Left lung (tissue), 14 donors: ENCODE measurements at places on chromosomes 4 and X. TPM values are rescaled to one million over a fixed set of nuclear protein-coding genes. Genes with fewer than 3 reads are reported as not detected.

DNA sequence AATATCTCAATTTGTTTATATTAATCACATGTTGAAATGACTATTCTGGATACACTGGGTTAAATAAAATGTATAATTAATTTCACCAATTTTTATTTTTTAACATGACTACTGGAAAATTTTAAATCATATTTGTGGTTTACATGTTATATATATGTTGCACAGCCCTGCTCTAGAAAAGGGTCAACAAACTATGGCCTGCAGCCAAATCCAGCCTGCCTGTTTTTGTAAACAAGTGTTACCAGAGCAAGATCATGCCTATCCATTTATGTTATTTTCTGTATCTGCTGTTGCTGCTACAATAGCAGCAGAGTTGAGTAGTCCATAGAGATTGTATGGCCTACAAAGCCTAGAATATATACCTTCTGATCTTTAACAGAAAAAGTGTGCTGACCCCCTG lies 1.2 kb downstream of the TCEANC start:
- no peaks in the 10 kb centered on the region for H3K27me3 ChIP-seq
- H3K4me1 ChIP-seq, result no peaks in the 10 kb centered on the region
- H3K36me3 ChIP-seq, result no peaks in the 10 kb centered on the region

DNA sequence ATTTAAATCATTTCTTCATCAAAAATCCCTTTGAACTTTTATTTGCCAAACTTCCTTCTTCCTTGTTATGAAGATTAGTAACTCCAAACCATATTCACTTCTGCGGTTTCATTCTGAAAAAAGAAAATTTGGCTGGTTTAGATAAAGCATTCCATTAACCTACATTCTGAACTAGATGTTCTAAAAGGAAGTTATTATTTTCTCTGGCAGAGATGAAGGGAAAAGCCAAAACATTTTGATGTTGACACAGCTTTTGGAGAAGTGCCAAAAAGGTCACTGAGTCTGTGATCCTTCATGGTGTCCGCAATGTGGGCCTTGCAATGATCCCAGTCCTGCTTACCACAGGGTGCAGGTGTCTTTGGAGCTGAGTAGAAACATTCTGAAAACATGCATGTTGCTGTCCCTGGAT lies 36.0 kb downstream of the CXCL8 start:
- no peaks in the 10 kb centered on the region for H3K36me3 ChIP-seq
- no peak overlapping the region for H3K27ac ChIP-seq
- no peak for DNase-seq
- no peak overlapping the region for H3K4me3 ChIP-seq

- H3K4me3 ChIP-seq, result no peak overlapping the region
- H3K36me3 ChIP-seq, result peaks cover 10% of the 10 kb centered on the region
- peaks cover 3% of the 10 kb centered on the region for H3K4me1 ChIP-seq
Measured at GRCh38 chr4:153509724-153510123, 43.6 kb downstream of the TMEM131L start.

The CLDN34 gene
- total RNA-seq, result not detected

DNA sequence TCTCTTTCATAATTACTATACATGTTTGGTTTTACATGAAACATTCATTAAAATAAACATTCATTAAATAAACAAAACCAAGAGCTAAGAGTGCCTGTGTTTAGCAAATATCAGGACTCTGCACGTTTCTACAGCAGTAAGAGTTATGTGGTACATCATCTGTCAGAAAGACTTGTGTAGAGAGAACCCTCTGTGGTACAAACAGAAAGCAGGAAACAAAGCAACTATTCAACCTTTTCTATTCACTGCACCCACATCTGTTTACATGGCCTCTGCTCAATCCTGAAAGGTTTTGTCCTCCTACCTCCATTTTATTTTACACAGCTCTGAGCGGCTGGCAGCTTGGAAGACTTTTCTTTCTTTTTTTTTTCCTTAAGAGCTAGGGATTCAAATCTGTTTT lies 90.7 kb upstream of the PCDH18 start:
- no peak for DNase-seq
- no peaks in the 10 kb centered on the region for H3K4me1 ChIP-seq
- H3K36me3 ChIP-seq, result no peaks in the 10 kb centered on the region
- H3K4me3 ChIP-seq, result no peak overlapping the region
- H3K27ac ChIP-seq, result no peak overlapping the region
- no peaks in the 10 kb centered on the region for H3K27me3 ChIP-seq

DNA sequence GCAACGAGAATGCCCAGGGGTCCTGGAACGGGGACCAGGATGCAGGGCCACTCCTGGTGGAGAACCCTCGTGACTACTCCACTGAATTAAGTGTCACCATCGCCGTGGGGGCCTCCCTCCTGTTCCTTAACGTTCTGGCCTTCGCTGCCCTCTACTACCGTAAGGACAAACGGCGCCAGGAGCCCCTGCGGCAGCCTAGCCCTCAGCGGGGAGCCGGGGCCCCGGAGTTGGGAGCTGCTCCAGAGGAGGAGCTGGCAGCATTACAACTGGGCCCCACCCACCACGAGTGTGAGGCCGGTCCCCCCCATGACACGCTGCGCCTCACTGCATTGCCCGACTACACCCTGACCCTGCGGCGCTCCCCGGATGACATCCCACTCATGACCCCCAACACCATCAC lies 24.9 kb downstream of the NLGN3 start:
- DNase-seq, result no peak
- H3K4me1 ChIP-seq, result no peaks in the 10 kb centered on the region
- H3K4me3 ChIP-seq, result no peak overlapping the region
- no peaks in the 10 kb centered on the region for H3K27me3 ChIP-seq

The MAGEB17 gene
- total RNA-seq, result not detected

The NXF2B gene
- 0.24 TPM for total RNA-seq

- H3K36me3 ChIP-seq, result no peaks in the 10 kb centered on the region
- no peaks in the 10 kb centered on the region for H3K27me3 ChIP-seq
- no peaks in the 10 kb centered on the region for H3K4me1 ChIP-seq
- DNase-seq, result no peak
- H3K4me3 ChIP-seq, result no peak overlapping the region
- H3K27ac ChIP-seq, result no peak overlapping the region
Measured at GRCh38 chrX:98350940-98351339, 1467.2 kb downstream of the RPA4 start.

DNA sequence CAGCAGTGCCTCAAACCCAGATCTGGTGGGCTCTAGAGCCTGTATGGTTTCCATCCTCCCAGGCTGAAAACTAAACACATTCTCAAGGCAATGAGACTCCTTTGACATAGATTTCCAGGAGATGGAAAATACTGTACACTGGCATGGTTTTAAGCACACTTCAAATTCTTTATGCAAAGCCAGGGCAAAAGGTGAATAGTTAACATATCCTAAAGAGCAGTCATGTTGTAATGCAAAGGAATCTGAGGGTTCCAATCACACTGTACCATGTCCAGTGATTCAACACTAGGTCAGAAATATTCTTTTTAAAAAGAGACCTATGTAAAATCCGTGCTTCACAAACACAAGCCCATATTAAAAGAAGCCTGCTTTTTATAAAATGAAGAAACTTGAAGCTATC lies 195.3 kb downstream of the QDPR start:
- no peaks in the 10 kb centered on the region for H3K4me1 ChIP-seq
- H3K36me3 ChIP-seq, result no peaks in the 10 kb centered on the region
- no peak overlapping the region for H3K27ac ChIP-seq
- H3K27me3 ChIP-seq, result no peaks in the 10 kb centered on the region

The RBM41 gene
- 11.8 TPM for total RNA-seq
